ENCODE measurements at places on chromosomes 1 and 21.

DNA sequence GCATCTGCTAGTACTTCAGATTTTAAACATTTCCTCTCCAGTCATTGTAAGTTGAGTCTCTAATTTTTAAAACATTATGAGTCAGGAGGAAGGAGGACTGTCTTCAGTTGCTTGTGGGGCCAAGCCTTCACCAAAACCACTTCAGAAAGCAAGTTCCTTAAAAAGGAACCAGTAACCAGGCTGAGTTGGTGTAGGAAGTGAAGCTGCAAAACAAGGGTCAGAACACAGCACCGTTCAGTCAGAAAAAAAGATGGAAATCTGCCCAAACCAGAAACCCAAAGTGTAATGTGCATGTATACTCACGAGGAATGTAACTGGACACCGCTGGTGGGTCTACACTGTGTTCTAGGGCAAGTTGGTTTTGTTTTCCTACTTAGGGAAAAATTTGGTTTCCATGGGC, 402.1 kb downstream of the SETD4 start:
- no peak for DNase-seq

GRCh38 chr1:38123356-38124135, 77.0 kb upstream of the POU3F1 start:
- DNase-seq = no peak

- DNase-seq = no peak
Observed at GRCh38 chr1:165356876-165357275, 361 bp upstream of the LMX1A start.

DNA sequence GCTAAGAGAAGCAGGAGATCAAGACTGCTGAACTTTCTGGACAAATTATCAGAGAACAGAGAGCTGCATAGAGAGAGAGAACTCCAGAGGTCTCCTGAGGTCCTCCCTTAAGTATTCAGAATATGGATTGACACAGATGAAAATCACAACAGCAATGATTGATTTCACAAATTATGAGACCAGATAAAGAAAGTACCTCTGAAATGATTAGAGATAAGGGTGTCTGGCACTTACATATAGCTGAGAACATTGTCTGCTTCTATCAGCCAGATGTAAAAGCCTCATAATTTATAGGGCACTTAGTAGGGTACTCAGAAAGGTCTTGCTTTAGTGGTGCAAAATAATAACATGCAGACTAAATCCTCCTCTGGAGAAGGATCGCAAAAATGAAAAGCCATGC, 1301.8 kb downstream of the BRINP3 start:
- no peak for DNase-seq

DNA sequence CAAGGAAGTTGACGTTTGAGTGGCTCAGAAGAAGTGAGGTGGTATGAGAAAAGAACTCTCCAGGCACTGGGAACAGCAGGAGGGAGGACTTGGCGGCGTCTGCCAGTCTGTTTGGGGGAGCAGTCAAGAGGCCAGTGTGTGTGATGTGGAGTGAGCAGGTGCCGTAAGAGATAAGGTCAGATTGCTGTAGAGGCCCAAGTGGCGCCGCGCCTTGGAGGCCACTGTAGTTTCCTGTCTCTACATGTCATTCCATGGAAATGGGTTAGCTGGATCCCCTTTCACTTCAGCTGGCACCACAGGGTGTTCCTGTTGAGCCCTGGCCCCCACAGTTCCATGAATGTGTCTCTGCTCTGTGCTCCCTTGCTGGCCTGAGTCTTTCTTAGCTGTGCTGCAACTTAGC, 35.5 kb upstream of the PTPRF start:
- no peak for DNase-seq

DNA sequence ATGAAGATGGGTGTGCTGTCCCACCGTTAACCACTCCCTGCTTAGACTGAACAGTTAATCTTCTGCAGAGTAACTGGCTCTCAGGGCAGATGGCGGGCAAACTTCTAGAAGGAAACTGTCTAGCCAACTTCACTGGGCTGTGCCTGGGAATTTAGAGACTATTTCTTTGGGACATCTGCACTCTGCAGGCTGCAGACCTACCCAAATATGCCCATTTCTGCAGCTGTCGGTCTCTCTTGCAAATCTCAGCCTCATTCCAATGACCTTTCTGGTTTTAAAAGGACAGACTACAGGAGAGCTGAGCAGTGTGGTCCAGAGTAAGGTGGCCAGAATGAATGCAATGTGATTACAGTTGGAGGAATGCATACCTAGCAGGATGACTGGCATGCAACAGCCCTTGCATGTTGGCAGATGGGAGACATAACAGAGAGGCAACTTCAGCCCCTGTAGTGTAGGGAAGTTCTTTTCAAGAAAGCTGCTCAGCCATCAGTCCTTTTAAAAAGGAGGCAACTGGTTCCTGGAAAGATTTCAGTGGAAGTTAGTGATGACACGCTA, 26.3 kb upstream of the IL20 start:
- DNase-seq = no peak

GRCh38 chr1:33823401-33823800, 40.5 kb upstream of the HMGB4 start:
- no peak for DNase-seq

- no peak for DNase-seq
Observed at GRCh38 chr1:94622757-94623156, 81.2 kb upstream of the F3 start.

GRCh38 chr1:125064481-125064880, 3879.7 kb downstream of the SRGAP2C start:
- no peak for DNase-seq

GRCh38 chr1:97252076-97252475, 530.5 kb downstream of the PTBP2 start:
- peak; percentile 80 for DNase-seq

GRCh38 chr1:115069659-115070308, 19.5 kb downstream of the TSPAN2 start:
- no peak for DNase-seq

Measured in AML-193 (cell line).